Osteocyte (in vitro differentiated cells): ENCODE measurements at places on chromosomes 4 and X.

- DNase-seq = no peak
These were observed 107.0 kb upstream of the STIM2 start for GRCh38 chr4:26753617-26754016.

- DNase-seq = no peak
These were observed 31.5 kb upstream of the RAPGEF2 start for GRCh38 chr4:159071178-159071968.

DNA sequence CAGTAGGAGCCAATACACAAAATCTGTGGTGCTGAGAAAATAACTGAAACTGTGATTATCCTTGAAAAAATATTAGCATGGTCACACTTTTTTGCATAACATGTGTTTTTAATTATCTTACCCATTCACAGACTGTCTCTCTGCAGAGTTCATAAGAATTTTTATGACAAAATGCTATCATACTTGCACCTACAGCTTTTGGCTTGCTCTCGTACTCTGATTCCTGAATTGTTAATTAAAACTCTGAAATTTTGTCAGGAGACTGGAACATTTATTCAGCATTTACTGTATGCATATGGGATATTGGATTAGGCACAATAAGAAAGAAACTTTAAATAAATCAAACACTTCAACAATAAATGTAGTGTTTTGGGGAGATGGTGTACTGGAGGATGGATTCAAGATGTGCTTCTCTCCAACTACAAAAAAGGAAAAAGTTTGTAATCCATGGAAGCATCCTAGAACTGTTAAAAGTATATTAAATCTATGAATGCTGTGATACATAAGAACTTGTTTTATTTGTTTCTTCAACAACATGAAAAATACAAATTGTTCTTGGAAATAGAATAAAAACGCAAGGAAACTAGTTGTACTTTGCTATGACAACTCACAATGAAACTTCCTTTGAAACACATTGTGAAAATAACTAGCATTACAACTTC, 260.5 kb downstream of the SPATA18 start:
- no peak for DNase-seq

DNA sequence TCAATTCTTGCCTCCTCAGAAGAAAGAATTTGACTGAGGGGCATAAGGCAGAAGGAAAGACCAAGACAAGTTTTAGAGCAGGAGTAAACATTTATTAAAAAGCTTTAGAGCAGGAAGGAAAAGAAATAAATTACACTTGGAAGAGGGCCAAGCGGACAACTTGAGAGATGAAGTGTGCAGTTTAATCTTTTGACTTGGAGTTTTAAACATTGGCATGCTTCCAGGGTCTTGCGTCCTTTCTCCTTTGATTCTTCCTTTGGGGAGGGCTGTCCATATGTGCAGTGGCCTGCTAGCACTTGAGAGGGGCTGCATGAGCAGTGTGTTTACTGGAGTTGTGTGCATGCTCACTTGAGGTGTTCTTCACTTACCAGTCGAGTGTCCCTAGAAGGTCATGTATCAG, 275.8 kb upstream of the IL1RAPL1 start:
- DNase-seq = no peak

- DNase-seq = no peak
These were observed 64.3 kb upstream of the MAGEB16 start for GRCh38 chrX:35733879-35734278.

GRCh38 chr4:99574530-99575324, at the start of gene MTTP:
Gene MTTP, plus strand, starts transcription at chr4:99574824. Its CDS starts 86 bp downstream, at chr4:99574910.
- no peak for DNase-seq

GRCh38 chrX:68409194-68409593, 24.1 kb downstream of the OPHN1 start:
- DNase-seq = no peak

DNA sequence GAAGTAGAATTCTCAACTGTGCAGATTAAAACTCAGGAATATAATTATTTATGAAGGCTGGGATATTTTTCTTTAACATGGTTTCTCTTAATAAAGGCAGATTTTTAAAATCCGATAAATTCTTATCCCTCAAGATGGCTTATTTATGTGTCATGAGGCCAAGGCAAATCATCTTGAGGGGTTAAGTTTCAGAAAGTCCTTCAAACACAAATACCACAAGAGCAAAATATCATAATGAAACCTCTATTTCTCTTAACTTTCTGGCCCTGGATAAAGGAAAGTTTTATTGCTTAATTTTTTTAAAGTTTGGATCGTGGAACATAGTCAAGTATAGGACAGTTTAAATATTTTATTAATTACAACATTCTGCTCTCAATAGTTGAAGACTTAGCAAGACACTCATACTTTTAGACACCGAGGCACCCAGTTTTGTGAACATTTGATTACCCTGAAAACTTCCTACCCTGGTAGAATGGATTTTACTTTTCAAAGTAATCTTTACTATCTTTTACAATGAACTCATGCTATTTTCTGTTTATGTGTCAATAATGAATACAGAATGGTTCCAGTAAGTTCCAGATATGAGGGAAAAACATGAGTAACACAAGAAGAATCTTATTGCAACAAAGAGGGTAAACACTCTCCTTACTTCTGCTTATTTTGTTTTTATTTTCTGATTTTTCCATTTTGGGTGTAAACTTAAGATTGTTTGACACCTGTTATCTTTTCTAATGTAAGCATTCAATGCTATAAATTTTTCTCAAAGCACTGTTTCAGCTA, 200.7 kb upstream of the IL15 start:
- no peak for DNase-seq

DNA sequence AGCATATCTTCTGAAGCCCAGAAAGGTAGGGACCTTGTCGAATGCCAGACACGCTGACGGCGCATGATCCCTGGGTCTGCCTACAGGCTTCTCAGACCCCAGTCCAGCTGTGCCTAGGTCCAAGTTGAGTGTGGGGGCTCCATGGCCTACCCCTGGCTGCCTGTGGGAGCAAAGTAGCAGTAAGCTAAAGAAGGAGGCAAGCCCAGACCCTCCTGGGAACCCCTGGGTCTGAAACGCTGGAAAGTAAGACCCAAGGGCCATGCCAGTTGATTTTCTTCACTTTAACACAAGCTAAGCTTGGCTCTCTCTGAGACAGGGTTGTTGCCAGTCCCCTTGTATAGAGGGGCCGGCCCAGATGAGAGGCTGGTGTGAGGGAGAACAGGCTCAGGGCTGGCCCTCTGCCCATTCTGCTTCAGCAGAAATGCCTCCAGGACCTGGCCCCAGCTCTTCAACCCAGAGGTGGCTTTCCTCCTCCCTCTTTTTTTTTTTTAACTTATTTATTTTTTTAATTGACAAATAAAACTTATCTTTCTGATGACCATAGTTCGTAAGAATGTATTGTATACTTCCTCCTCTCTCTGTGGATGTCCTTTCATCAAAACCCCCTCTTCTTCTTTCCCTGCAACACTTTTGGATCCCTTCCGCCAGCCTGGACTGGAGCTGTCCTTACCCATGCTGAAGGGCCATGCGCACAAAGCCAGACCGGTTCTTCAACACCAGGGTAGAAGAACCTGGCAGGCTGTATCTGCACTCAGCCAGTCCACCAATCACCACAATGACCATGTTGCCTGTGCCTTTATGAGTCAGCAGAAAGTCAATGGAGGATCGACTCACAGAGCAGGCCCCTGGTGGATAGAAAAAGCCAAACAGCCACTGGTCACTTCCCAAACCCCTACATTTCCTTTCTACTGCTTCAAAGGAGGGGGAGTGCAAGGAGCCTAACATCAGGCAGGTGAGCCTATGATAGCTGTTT, 7.1 kb downstream of the AWAT2 start:
- peak; percentile 63 for DNase-seq

- no peak for DNase-seq
These were observed 9.8 kb downstream of the TMEM255A start for GRCh38 chrX:120301497-120301896.

- DNase-seq = no peak
These were observed 37.0 kb upstream of the FAT4 start for GRCh38 chr4:125277790-125278189.

- no peak for DNase-seq
These were observed 111.3 kb downstream of the TET2 start for GRCh38 chr4:105257817-105258495.

DNA sequence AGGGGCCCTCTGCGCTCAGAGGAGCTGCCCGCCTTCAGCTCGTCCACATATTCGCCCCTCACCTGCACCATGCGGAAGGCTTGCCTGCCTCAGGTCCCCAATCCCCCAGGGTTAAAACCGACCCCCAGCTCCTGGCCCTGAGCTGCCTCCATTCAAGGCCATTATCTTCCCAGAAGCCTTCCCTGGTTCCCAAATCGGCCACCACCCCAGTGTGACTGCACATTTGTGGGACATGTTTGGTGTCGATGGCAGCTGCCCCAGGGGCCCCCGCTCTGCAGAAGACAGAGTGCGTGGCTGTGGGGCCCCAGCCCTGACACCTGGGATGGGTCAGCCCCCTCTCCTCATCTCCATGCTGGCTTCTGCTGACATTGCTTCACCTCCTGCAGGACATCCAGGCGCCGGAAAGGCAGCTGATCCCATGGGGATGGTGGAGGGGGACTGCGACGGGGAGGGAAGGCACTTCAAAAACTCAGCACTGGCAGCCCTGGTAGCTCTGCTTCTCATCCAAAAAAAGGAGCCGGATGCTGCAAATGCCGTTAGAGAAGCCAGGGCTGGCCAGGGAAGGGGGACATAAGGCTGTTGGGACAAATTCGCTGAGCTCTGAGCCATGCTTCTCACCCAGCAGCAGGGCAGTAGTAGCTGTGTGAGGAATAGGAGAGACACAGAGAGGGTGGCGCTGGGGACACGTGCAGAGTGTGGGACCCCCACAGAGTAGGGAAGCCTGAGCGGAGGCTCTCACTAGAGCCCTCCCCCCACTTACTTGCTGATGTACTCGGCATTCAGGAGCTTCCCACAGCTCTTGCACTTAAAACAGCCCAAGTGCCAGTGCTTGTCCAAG, 78.5 kb downstream of the ABLIM2 start:
- no peak for DNase-seq

DNA sequence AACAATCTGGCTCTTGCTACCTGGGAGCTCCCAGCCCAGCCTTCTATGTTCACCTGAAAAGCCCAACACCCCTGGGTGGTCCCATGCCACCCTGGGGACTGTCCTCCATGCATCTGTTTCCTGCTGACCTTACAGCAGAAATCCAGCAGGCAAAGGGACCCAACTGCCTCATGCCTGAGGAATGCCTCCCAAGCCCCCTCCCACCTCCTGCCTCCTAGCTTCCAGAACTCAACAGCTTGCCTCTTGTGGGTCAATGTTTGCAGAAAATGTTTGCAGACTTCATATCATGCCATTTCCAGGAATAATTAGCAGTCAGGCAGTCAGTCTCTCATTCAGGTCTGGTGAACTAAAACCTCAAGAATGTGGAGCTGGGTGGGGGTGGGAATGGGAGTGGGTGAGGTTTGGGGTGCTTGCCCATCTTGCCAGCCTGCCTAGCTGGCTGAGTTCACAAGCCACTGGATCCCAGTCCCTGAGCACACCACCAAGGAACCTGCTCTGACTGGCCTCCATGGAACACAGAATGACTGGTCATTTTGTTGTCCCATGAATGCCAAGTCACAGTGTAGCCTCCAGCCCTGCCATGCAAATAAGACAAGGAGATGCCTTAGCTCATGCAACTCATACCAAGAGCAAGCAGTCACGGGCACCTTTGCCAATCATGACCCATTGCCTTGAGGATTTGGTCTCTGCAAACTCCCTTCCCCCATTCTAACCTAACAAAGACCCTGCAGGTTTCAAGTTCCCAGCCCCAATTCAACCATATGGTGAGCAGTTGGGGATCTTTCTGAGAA, 12.1 kb upstream of the PLAC1 start:
- DNase-seq = no peak

- DNase-seq = no peak
These were observed 8.9 kb upstream of the HTRA3 start for GRCh38 chr4:8260656-8261111.

GRCh38 chr4:153594210-153594609, 89.9 kb upstream of the TLR2 start:
- no peak for DNase-seq
